ENCODE measurements at places on chromosomes 12 and 14.

DNA sequence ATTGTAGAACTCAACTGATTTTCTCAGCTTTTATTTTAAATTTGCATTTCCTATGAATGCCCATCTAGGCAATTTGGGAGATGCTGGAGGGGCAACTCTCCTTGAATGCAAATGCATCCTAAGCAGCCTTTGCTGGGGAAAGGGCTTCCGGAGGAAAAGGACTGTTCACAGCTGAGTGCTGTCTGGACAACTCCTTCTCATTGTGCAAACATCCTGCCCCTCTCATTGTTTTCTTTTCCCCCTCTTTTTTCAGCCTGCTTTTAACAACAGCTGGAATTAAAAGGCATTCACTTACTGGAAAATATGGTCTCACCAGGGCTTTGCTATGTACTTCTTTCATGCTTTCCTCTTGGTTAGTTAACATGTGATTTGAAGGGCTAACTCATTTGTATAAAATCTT lies 397.8 kb downstream of the FUT8 start:
- no peaks in the 10 kb centered on the region for H3K36me3 ChIP-seq
- H3K4me3 ChIP-seq, result no peak overlapping the region
- H3K27me3 ChIP-seq, result no peaks in the 10 kb centered on the region
- H3K27ac ChIP-seq, result no peak overlapping the region

GRCh38 chr12:49017891-49018260 lies 700 bp downstream of the PRKAG1 start:
- peak overlapping the region; percentile 98 for H3K27ac ChIP-seq
- H3K4me1 ChIP-seq, result peaks cover 41% of the 10 kb centered on the region
- no peak for DNase-seq
- peak overlapping the region; percentile 87 for H3K4me3 ChIP-seq

DNA sequence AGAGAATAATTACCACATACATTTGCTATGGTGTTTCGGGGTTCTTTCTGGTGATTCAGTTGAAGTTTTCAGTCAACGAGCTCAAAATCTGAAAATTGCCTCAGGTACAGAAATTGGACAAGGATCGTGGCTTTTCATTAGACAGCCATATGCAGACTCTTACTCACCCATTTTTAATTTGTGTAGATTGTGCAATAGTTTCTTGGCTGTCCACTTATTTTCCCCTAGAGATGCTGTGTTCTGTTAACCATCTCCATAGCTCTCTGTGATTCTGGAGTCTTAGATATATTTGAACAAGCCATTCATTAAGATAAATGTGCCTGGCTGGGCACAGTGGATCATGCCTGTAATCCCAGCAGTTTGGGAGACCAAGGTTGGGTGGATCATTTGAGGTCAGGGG lies 497.1 kb upstream of the RPL10L start:
- no peaks in the 10 kb centered on the region for H3K27me3 ChIP-seq
- no peak overlapping the region for H3K27ac ChIP-seq
- no peak for DNase-seq
- H3K36me3 ChIP-seq, result no peaks in the 10 kb centered on the region
- H3K4me3 ChIP-seq, result no peak overlapping the region

GRCh38 chr14:87547536-87547935 lies 445.4 kb downstream of the GALC start:
- no peaks in the 10 kb centered on the region for H3K27me3 ChIP-seq
- H3K4me3 ChIP-seq, result no peak overlapping the region
- H3K4me1 ChIP-seq, result no peaks in the 10 kb centered on the region
- no peak overlapping the region for H3K27ac ChIP-seq
- no peak for DNase-seq

DNA sequence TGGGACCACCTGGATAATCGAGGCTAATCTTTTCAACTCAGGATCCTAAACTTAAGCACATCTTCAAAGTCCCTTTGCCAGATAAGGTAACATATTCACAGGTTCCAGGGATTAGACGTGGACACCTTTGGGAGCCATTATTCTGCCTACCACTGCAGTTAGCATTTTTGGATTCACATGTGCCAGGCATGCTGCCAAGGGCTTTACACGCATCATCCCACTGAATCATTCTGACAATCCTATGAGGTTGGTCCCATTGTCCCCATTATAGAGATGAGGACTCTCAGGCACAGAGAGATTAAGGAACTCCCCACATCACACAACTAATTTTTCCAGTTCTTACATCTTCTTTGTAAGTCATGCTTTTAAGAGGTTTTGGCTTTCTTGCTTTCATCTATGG lies 34.5 kb downstream of the RTN1 start:
- no peak for DNase-seq
- no peak overlapping the region for H3K4me3 ChIP-seq
- H3K4me1 ChIP-seq, result no peaks in the 10 kb centered on the region
- H3K27ac ChIP-seq, result no peak overlapping the region

DNA sequence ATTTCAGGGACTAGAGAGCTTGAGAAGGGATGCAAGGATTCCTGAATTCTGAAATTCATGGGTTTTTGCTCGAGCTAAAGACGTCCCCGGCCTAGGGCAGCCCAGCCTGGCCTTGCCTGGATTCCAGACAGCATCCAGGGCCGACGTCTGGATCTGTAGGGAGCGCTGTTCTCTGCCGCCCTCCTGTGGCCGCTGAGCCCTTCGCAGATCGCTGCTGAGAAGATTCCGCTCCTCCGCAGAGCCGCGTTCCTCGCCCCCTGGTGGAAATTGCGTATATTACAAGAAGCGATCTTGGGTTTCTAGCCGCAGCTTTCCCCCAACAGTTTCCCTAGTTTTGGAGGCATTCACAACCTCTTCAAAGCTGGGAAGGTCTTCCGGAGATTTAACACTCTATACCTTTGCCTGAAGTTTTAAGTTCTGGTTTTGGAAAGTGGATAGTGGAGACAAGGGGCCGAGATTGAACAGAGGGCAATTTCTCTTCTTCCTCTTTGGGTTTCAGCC lies 5.1 kb downstream of the CISTR start:
- H3K36me3 ChIP-seq, result no peaks in the 10 kb centered on the region
- no peak overlapping the region for H3K4me3 ChIP-seq
- H3K27ac ChIP-seq, result no peak overlapping the region
- peaks cover 79% of the 10 kb centered on the region for H3K27me3 ChIP-seq
- peak; percentile 82 for DNase-seq

- H3K4me3 ChIP-seq, result no peak overlapping the region
- no peaks in the 10 kb centered on the region for H3K36me3 ChIP-seq
- no peak overlapping the region for H3K27ac ChIP-seq
- no peaks in the 10 kb centered on the region for H3K27me3 ChIP-seq
Observed at GRCh38 chr14:99595034-99595433, 9.0 kb downstream of the CCDC85C start.

GRCh38 chr14:95495076-95495475 lies 21.4 kb downstream of the SYNE3 start:
- peaks cover 4% of the 10 kb centered on the region for H3K4me1 ChIP-seq
- DNase-seq, result no peak
- H3K4me3 ChIP-seq, result no peak overlapping the region
- H3K27me3 ChIP-seq, result no peaks in the 10 kb centered on the region
- H3K27ac ChIP-seq, result peak overlapping the region; percentile 93
- no peaks in the 10 kb centered on the region for H3K36me3 ChIP-seq

DNA sequence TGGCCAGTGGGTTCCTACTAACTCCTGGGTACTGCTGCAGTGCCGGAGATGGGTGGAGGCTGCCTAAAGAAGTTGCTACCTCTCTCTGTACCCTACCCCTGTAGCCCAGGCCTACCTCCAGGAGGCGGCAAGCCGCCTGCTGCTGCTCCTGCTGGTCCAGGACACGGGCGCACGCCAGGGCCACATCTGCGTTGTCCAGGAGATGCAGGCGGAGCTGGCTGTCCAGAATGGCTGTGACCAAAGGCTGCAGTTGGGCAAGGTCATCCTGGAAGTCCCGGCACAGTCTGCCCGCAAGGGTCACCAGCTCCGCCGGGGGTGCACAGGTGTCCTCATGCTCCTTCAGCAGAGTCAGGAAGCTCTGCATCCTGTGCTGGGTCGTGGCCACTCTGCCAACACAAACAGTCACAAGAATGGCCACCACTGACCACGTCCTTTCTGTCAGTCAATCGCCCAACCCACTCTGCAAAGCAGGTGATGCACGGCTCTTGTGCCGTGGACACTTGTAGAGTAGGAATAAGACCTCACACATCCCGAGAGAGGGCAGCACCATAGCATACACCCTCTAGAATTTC lies 1.6 kb downstream of the ANHX start:
- no peak overlapping the region for H3K4me3 ChIP-seq
- H3K27me3 ChIP-seq, result no peaks in the 10 kb centered on the region
- H3K27ac ChIP-seq, result no peak overlapping the region

DNA sequence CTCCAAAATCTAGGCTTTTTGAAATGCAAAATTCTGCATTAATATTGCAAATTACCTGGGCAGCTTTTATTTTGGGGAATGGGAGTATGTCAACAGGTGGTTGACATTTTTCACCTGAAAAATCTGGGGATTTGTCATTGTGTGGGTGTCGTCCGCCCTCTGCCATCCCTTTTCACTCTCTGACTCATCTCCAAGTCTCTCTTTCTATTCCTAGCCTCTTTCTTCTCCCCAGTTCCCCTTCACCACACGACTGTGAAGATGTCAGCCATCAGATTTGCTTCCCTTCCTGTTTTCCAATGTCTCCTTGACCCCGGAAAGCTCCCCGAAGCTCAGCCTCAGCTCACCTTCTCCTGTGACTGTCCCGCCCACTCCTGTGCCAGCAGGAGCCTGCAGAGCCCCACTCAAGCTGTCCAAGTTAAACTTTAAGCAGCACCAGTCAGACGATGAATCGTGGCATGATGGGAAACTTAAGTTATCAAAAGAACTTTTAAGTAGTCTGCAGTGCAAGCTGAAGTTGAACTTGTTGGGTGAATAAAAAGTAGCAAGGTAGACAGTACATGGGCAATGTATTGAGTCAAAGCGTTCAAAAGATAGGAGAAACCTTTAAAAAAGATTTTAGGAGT lies 590.2 kb downstream of the VRK1 start:
- DNase-seq, result no peak
- no peaks in the 10 kb centered on the region for H3K27me3 ChIP-seq
- no peak overlapping the region for H3K4me3 ChIP-seq
- H3K36me3 ChIP-seq, result no peaks in the 10 kb centered on the region
- H3K27ac ChIP-seq, result no peak overlapping the region

- H3K27me3 ChIP-seq, result no peaks in the 10 kb centered on the region
- DNase-seq, result no peak
- no peak overlapping the region for H3K27ac ChIP-seq
- H3K4me1 ChIP-seq, result no peaks in the 10 kb centered on the region
Observed at GRCh38 chr12:104649217-104649824, 192.6 kb downstream of the CHST11 start.

- H3K27ac ChIP-seq, result no peak overlapping the region
- DNase-seq, result no peak
- H3K4me3 ChIP-seq, result no peak overlapping the region
- peaks cover 17% of the 10 kb centered on the region for H3K27me3 ChIP-seq
Observed at GRCh38 chr12:131854861-131855476, 26.8 kb downstream of the MMP17 start.

GRCh38 chr12:5160827-5161226 lies 117.1 kb downstream of the KCNA5 start:
- no peaks in the 10 kb centered on the region for H3K27me3 ChIP-seq
- DNase-seq, result no peak
- no peak overlapping the region for H3K27ac ChIP-seq
- H3K36me3 ChIP-seq, result no peaks in the 10 kb centered on the region

DNA sequence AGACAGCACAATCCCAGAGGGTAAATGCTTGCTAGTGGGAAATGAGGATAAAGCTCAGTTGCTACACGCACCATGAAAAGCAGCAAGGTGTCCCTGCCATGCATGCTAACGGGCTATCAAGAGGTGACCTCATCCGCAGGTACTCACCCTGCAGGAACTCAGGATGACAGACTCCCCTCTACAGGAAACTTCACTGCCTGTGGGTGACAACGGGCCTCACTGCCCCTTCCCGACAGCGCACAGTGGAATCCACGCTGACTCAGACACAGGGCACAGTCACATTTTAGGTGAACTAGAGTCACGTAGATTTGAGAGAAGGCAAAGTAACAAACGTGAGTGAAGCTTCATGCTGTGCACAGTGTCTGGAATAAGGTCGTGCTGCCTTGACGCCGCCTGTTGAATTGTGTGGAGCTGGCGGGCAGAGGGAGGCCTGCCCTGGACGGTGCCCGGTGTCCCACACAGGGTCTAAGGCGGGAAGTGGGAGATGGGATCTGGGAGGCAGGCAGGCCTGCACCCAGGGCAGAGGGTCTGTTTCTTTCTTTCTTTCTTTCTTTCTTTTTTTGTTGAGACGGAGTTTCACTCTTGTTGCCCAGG lies 331.8 kb downstream of the TMEM132D start:
- H3K4me1 ChIP-seq, result no peaks in the 10 kb centered on the region
- no peak overlapping the region for H3K27ac ChIP-seq
- DNase-seq, result no peak
- H3K36me3 ChIP-seq, result no peaks in the 10 kb centered on the region

- no peak overlapping the region for H3K4me3 ChIP-seq
- H3K27ac ChIP-seq, result no peak overlapping the region
- peaks cover 7% of the 10 kb centered on the region for H3K4me1 ChIP-seq
- peak; percentile 83 for DNase-seq
Observed at GRCh38 chr14:99995700-99996356, 69.4 kb upstream of the EVL start.

- no peaks in the 10 kb centered on the region for H3K4me1 ChIP-seq
- no peaks in the 10 kb centered on the region for H3K36me3 ChIP-seq
- H3K27ac ChIP-seq, result no peak overlapping the region
Observed at GRCh38 chr14:53793790-53794505, 162.7 kb downstream of the BMP4 start.

- DNase-seq, result no peak
- no peak overlapping the region for H3K27ac ChIP-seq
- H3K4me1 ChIP-seq, result no peaks in the 10 kb centered on the region
- no peak overlapping the region for H3K4me3 ChIP-seq
- H3K27me3 ChIP-seq, result no peaks in the 10 kb centered on the region
Observed at GRCh38 chr14:89564989-89565388, 148.0 kb upstream of the FOXN3 start.

DNA sequence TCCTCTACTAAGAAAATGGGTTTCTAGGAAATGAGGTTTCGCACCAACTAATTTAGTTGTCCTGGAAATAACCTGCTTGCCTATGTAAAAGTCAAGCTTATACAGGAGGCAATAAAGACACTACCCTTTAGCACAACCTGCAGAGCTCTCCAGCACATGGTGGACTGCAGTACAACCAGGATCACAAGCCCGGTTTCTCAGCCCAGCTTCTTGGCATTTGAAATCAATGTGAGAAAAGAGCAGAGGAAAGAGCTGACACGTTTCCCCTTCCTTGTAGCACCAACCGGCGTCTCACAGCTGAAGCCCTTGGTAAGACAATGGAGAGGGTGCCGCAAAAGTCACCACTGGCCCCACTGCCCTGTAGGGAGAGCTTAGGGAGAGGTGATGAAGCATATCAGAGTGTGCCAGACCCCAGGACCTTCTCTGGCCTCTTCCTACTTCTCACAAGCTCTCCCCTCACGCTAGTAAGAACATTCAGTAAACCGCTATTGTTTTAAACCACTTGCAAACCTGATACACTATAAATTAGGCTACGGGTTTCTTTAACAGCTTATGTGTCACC lies 8.6 kb downstream of the SPTLC2 start:
- peaks cover 10% of the 10 kb centered on the region for H3K4me1 ChIP-seq
- no peaks in the 10 kb centered on the region for H3K27me3 ChIP-seq
- no peaks in the 10 kb centered on the region for H3K36me3 ChIP-seq
- no peak overlapping the region for H3K27ac ChIP-seq
